ENCODE measurements at places on chromosomes 16 and 17.
A peak's percentile ranks its signal among the peaks of the same experiment; 100 is the strongest.

- no peak for DNase-seq
Observed at GRCh38 chr16:66801320-66802105, at the start of gene TERB1. TERB1 (minus strand) TSS chr16:66801584; CDS start chr16:66796798, 4,786 bp downstream.

DNA sequence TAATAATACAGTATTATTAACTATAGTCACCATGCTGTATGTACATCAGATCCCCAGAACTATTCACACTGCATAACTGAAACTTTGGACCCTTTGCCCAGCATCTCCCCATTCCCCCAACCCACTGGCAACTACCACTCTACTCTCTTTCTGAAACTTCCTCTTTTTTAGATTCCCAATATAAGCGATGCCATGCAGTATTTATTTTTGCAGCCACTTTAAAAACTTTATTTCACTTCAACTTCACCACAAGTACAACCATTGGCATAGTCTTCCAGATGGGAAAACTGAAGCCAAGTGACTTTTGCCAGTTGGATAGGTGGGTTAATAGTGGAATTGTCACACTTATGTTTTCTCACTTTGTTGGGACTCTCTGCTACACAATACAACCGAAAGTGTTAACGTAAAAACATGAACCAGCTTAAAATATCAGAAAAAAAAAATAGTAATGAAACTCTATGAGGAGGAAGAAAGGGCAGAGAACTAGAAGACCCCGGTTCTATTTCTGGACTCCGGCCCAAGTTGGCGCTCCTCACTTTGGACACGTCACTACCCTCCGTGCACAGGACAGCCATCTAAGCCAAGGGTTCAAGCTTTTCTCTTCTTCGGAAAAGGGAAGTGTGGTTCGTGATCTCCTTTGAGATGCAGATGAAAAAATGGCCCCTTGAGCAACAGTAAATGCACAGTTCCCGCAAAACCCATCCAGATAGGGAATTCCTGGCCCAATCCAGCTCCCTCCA, 743 bp downstream of the SHCBP1 start:
- DNase-seq: no peak

DNA sequence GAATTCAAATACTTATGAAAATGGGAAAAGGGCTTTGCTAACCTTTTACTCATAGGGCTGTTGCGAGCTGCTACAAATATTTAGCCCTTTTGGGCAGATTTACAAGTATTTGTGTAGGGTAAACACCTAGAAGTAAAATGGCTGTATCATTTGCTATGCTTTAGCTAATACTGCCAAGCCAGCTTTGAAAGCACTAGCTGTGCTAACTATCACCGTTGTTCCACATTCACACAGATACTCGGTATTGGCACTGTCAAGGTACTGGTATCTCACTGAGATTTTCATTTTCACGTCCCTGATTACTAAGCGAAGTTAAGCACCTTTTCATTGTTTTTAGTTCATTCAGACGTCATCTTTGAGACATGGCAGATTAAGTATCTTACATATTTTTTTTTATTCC, 84.8 kb downstream of the GLG1 start:
- DNase-seq: no peak

DNA sequence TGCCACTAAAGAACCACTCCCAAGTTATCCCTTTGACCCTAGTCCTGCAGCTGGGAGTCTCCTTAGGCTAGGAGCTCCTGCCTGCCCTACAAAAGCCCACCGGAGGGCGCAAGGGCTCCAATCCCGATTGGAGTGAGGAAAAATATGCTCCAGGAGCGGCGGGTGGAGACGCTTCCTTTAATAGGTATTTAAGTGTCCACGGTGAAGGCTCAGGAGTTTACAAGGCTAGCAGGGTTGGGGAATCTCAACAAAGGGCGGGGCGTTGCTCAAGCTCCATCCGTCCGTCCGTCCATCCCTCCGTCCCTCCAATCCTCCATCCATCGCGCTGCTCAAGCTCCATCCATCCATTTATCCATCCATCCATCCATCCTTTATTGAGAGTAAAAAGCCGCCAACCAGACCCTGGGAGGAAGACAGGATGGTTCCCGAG, 556 bp upstream of the SPNS1 start:
- peak; percentile 24 for DNase-seq

DNA sequence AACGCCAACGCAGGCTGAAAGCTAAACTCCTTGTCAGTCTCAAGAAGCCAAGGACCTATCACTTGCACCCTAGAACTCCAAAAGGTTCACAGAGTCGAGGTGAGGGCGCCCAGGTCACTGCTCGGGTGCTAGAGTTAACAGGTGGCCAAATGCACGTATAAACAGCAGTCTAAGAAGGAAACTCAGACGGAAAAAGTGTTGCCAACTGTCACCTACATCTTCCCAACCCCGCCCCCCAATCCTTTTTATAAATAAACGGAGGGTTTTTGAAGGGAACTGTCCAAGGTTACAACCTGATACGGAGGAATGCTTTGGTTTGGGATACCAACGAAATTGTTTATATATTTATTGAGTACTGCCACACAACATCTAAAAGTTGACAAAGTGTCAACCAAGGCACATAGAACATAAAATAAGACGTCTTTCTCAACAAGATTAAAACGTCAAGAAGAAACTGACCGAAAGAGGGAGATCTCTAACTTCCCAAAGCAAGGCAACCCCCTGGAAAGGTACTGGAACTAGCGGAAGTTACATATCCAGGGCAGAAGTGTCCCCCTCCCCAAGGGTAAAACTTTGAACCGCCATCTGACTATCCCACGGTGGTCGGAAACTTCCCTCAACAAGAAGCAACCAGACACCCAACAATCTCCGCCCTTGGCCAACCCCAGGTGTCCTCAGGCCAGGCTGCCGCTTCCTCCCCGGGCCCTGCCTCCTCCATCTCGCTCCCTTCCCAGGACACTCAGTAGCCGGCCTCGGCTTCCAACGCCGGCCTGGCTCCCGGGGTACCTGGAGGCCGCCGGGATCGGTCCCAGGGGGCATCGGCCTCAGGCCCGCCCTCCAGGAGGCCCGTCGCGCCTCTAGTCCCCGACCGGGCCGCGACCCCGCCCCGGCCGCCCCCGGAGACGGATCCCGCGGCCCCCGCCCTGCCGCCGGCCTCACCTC, 982 bp downstream of the SPAG9 start:
- DNase-seq: no peak

DNA sequence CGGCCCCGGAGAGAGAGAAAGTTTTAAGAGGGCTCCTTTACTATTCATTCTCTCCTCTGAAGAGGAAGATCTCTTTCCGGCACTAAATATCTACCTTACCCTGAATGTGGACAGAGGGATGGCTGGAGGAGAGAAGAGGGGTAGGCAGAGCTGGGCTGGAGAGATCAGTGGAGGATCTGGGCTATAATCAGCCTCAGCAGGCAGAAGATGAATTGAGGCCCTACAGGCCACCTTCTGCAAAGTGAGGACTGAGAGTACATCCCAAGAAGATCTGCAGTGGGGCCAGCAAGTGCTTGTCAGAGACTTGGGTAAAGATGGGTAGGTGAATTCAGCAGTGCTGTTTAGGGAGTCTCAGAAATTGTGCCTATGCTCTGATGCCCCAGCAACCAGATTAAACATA, 6.5 kb upstream of the HOXB1 start:
- no peak for DNase-seq

DNA sequence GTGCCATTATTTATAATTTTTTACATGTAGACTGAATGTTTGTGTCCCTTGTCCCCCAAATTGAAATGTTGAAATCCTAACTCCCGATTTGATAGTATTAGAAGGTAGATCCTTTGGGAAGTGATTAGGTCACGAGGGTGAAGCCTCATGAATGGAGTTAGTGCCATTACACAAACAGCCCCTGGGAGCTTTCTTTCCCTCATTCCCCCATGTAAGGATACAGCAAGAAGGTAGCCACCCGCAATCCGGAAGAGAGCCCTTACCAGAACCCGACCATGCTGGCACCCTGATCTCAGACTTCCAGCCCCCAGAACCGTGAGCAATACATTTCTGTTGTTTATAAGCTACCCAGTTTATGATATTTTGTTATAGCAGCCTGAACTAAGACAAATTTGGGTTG, 143.2 kb downstream of the NPIPB5 start:
- DNase-seq: no peak

GRCh38 chr17:17502741-17503565, 6.8 kb upstream of the RASD1 start:
- no peak for DNase-seq
